ENCODE measurements at places on chromosomes 5 and 9.

GRCh38 chr5:79397080-79397479, 116.9 kb downstream of the HOMER1 start:
- no peak for DNase-seq

GRCh38 chr5:43336159-43336558, 22.9 kb upstream of the HMGCS1 start:
- no peak for DNase-seq

DNA sequence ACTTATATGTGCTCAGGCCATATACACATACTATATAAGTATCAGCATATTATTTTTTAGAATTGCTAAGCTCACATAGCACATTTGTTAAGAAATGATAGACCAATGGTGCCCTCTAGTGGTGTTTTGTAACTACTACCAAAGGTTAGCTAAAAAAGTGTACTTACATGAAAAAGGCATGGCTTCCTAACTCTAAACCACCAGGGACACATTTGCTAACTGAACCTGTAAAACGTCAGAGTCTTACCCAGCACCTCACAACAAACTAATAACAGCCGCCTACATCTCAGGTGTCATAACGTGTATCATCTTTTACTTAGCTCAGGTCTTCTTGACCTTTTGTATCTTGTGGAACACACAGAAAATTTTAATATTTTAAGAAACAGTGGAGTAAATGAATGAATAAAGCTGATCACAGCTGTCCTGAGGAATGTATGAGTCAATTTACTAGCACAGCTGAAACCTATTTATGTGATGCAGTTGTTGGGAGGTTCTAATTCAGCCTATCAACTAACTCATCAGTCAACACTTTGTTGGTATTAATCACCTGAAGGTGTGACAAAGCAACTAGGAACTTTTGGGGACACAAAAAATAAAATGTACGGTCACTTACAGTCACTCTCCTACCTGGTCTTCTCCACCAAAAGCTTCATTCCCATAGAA, 72.9 kb downstream of the BAAT start:
- DNase-seq = peak; percentile 63

DNA sequence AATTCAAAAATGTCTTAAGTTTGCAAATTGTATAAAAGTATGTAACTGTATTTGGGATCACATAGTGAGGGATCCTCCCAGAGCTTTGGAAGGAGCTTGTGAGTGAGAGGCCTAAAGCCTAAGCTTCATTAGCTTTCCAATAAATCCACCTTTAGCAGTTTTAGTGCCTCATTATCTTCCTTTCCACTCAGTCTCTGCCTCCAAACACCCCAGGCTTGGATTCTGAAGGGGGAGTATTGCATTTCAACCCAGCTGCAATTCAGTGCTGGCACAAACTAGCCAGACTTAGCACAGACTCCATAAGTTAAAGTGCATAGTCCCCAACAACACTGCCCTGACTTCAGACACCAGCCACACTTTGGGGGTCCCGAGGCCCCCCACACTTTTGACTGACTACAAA, 113.5 kb downstream of the SMARCA2 start:
- no peak for DNase-seq

DNA sequence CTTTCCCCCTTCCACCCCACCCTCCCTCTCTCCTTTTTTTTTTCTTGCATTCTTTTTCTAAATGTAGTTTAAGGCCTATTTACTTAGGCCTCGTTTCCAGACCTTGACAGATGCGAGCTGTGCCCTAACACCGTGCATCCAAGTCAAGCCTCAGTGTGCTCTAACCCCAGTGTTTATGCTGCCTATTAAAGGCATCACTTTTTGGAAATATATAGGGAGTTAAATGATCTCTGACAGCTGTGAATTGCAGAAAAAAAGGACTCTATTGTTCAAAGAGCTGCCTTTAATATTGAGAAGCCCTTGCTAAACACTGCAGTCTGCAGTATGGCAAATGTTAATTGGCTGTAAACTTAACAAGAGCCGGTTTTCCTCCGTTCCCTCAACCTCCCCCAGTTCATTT, 270.4 kb upstream of the TUT7 start:
- no peak for DNase-seq

GRCh38 chr5:72991394-72991793, 35.6 kb downstream of the FCHO2 start:
- no peak for DNase-seq

DNA sequence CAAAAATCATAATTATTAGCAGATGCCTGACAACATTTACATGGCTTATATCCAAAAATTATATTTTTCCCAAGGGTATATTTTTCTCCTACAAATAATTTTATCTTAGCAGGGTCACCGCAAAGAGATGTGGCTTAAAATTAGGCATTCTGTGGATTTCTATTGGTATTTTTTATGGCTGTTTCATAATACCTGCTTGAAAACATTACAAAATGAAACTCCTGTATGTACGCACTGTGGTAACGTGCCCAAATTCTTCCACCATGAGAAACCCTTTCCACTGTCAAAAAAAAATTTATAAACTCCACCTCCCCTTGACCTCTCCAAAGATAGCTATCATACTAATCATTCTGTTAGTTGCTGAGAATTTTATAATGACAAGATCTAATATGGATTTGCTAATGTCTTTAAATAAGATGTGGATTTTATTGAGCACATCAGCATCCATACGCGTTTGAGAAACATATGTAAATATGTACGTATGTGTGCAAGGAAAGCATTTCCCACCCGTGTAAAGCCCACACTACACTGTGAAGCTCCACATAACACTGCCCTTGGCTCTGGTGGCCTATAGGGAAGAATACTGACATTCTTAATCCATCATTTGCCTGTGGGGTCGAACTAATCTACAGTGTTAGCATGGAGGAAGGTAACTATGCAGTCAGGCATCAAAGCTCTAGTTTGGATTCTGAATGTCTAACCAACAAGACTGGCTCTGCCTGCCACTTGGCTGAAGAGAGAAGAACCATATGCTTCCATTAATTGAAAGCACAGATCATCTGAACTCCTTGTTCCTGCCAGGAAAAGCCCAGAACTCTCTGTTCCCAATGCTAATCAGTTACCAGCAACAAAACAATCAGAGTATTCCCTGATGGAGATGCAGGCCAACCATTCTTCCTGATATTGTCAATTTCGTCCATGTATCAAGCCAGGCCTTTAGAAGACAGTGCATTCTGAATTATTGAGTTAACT, 244.7 kb downstream of the SPOCK1 start:
- DNase-seq = no peak

DNA sequence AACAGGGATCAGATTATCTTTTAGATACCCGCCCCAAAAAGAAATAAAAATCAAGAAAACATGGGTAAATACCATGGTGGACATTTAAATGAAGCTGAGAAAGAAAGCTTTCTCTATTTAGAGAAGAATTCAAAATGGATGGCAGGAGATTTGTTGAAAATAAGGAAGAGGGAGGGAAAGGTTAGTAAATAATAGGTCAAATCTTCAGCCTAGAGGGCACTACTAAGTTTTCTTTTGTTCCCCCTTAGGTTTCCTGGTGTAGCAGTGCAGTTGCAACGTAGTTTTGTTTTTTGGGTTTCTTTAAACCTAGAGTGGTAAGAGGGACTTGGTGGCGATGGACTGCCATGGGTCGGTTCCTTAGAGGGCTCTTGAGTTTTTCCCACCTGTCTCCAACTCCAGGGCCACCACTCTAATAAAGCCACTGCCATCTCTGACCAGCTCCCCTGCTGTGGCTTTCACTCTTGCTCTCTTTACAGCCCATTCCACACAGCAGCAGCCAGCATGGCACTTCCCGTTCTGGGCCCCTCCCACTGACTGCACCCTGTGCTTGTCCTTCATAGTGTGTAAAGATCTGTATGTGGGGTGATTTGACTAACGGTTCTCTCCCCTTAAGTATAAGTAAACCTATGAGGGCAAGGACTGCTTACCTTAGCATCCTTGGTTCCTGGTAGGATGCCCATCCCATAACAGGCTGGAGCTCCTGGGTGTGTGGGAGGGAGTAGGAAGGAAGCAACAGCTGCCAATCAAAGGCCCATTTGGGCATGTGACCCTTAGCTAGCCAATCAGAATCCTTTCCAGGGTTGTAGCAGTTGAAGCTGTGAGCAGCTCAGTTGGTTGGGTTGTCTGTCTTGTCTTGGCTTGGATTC, 118.3 kb downstream of the SLC1A3 start:
- DNase-seq = no peak

Data from DMS153 (cell line).